T-helper 2 cell (primary cell): ENCODE measurements at places on chromosomes 16 and 17.

DNA sequence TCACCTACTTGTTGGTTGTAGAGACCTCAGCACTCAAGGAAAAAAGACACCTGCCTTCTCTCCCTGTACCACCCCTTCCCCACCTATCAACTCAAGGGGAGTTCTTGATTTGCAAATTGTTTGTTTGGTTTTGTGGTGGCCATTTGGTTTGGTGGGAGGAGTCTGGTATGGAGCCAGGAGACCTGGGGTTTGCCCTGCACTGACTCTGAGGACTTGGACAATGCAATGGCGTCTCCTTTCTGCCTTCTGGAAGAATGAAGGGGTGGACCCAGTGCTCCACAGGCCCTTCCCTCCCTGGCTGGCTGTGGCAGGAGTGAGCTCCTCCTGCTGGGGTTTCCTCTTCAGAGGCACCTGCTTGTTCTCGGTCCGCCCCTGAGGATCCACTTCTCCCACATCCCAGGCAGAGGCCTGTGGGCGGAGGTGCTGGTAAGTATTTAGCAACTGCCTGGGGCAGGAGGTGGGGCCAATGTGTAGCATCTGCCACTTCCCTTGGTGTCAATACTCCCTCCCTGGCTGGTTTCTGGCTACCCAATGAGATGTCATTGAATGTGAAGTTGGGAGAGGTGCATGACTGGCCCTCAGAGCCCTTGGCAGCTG lies 164.5 kb downstream of the NTN1 start:
- DNase-seq, result no peak

- DNase-seq, result no peak
These were observed 89.3 kb downstream of the RPGRIP1L start for GRCh38 chr16:53614346-53614745.

GRCh38 chr17:48335858-48336500 lies 94.0 kb downstream of the SKAP1 start:
- DNase-seq, result no peak

- DNase-seq, result no peak
These were observed 24.9 kb downstream of the MLYCD start for GRCh38 chr16:83923581-83924365.

DNA sequence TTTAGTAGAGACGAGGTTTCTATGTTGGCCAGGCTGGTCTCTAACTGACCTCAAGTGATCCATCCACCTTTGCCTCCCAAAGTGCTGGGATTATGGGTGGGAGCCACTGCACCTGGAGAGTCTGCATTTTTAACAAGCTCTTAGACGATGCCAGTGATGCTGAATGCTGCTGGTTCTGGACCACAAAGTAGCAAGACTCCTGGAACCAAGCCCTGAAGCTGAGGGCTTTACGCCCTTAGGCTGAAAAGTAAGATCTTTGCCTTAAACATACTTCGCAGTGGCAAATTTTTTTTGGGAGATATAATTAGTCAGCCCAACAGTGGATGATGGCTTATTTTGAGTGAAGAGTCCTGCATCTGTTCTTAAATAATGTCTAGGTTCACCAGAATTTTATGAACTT lies 14.0 kb downstream of the METTL9 start:
- no peak for DNase-seq

- no peak for DNase-seq
These were observed 32.8 kb downstream of the ABCC3 start for GRCh38 chr17:50667259-50668024.

GRCh38 chr16:20510323-20510722 lies 59.0 kb downstream of the ACSM2A start:
- no peak for DNase-seq

DNA sequence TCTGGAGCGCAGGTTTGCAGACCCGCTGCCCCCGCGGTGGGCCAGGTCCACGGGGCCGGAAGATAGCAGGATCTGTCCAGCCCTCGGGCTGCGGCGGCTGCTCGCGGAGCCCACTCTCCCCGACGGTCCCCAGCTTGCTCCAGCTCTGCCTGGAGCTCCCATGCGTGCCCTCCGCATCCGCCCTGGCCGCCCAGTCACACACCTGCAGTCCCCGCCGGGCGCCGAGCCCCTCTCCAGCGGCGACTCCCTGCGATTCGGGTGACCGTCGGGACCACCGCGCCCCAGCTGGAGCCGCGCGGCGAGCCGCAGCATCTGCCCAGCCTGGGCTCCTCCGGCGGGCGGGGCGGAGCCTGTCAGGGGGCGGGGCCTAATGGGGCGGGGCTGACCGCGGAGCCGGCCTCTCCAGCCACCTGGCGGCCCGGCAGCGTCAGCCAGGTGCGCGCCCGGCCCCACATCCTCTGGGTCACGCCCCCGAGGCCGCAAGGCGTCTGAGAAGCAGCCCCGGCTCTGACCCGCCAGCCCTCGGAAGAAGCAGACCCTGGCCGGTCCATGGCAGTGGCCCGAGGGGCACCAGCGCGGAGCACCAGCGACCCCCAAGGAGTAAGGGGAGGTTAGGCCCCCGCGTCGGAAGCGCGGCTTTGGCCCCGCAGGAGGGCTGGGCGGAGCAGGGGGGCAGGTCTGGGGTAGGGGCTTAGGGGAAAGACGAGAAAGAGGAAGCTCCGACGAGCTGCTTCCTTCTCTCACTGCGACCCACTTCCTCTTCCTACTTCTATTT lies at the start of gene PIK3R5:
TSS of gene PIK3R5 (minus strand) at position 314 of the 775 bp plus-strand sequence. CDS start 54,213 bp downstream, outside the sequence.
- peak; percentile 77 for DNase-seq

DNA sequence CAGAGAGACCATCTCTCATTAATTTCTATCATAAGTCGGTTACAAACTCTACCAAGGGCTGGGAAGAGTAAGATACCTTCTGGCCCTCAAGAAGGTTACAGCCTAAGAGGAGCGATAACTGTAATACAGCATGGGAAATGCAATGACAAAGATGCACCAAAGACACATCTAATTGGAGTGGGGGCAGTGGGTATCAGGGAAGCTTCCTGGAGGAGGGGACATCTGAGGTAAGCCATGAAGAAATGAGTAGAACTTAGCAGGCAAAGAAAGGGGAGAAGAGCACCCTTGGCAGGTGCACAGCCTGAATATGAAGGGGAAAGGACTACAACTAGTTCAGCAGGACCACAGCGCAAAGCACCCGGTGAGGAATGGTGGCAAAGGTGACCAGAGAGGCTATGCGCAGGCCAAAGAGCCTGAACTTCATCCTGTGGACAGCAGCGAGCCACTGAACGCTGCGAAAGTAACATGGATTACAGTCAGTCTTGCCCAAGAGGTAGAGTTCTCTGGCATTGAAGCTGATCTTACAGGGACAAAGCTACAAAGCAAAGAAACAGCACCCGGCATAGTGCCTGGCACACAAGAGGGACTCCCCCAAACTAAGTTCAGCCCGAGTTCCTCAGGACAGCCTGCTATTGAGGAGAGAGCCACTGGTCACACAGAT lies 2.8 kb downstream of the TBC1D10B start:
- DNase-seq, result no peak
